ENCODE measurements at places on chromosomes 6 and 20.

DNA sequence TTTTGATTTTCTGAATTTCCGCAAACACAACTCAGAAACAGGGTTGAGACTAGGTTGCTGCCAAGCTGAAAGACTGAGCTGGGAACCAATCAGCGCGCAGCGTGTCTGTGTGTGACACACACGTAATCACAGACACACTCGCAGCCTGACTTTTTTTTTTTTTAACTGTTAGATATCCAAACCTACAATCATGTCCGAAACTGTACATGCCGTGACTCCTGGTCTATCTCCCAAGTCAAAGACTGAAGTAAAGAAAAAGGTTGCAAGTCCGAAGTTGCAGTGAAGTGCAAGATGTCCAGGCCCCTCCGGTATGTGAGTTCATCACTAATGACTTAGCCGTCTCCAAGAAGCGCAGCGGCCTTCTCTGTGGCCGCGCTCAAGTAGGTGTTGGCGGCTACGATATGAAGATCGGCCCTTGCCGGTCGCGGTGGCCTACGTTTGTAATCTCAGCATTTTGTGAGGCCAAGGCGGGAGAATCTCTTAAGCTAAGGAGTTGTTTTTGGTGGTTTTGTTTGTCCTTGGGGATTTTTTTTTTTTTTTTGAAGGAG, 108.2 kb downstream of the HFE start:
- DNase-seq: peak; percentile 79

- DNase-seq: no peak
These were observed 263.5 kb downstream of the CENPW start for GRCh38 chr6:126603410-126603809.

- DNase-seq: no peak
These were observed 140.7 kb downstream of the ESR1 start for GRCh38 chr6:151948002-151948743.

DNA sequence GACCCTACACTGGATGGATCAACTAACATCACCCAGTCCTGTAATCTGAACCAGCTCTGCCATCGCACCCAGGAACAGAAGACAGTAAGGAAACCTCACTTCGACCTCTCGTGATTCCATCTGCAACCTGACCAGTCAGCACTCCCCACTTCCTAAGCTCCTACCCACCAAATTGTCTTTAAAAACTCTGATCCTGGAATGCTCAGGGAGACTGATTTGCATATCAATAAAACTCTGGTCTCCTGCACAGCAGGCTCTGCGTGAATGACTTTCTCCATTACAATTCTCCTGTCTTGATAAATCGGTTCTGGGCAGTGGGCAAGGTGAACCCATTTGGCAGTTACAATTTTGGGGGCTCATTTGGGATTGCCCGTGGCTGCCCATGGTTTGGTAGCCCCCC, 18.3 kb upstream of the AGPAT4 start:
- DNase-seq: no peak

DNA sequence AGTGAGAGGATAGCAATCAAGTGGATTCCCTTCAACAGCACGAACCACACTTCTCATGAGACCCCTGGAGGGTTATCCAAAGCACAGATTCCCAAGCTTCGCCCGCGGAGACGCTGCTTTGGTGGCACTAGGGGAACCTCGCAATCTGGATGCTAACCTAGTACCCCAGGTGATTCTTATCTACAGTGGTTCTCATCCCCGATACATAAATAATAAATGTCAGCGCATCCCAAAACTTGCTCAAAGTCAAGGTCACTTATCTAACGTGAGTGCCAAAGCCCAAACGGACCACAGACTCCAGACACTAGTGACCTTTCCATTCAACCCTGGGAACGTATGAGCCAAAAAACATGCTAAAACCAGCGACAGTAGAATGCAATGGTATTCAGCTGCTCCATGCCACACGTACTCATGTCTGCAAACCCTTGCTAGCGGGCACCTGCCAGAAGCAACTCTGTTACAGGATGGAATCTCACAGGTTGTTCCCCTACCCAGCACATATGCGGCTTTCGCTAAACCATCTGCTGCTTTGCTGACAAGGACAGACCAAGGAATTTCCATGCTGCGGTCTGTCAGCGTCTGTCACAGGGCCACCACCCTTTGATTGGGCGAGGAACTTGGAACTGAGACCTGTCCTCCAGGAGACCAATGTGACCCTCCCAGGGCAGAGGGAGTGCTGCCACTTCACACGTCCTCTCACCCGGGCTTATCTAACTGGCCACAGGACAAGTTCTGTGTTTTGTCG, 16.8 kb downstream of the MYLK4 start:
- no peak for DNase-seq

GRCh38 chr6:37083243-37084138, 78.0 kb downstream of the FGD2 start:
- DNase-seq: no peak

DNA sequence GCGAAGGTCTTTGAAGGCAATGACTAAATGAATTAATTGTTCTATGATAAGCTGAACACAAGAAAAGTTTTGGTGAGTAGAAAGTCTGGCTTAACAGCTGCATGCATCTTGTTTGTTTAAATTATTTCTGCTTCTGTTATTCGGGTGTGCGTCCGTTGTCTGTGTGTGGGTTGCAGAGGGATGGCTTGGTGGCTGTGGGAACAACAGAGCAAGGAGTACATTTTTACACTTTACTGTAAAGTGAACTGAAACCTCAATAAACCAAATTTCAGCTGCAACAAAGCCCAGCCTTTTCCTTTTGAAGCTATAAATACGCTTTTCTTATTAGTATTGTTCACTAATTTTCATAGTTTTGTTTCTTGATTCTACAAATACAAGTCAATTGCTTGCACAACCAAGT, 3.5 kb upstream of the LAMP5 start:
- DNase-seq: no peak

GRCh38 chr20:3749689-3750531, 17.4 kb downstream of the HSPA12B start:
- peak; percentile 5 for DNase-seq

DNA sequence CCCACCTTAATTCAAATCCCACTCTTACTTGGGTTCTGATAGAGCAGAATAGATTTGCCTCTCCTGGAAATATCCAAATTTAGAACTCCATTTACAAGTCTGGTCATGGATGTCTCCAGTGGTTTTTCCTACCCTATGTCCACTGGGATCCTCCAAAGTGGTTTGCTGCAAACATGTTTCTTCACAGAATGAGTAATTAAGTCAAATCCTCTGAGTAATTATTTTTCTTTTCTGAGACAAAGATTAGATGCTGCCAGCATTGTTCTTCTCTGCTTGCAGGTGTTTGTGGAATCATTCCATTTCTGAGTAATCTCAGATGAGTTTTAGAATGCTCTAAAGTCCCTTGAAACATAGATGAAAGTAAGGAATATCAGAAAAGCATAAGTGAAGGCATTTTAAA, 21.9 kb downstream of the DTD1 start:
- DNase-seq: no peak

DNA sequence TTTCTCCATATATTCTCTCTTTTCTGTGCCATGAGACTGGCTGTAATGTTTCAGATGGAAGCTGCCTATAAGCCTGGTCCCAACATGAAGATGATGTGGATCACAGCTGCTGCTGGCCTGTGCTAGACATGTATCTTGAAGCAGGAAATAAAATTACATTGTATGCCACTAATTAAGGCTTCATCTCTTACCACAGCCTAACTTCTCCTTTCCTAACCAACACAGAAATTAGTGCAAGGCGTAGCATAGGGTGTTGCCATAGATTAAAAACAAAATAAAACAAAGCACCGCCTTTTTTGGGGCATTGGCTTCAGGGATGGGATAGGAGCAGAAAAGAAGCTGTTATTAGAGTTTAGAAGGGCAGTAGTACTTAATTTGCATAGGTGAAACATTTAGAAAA, 4.7 kb upstream of the SLC17A4 start:
- no peak for DNase-seq

- no peak for DNase-seq
These were observed 18.0 kb upstream of the TBC1D22B start for GRCh38 chr6:37239526-37239925.

- no peak for DNase-seq
These were observed 33.9 kb downstream of the CYP39A1 start for GRCh38 chr6:46618726-46619125.

GRCh38 chr6:40285996-40286395, 301.2 kb downstream of the LRFN2 start:
- DNase-seq: no peak

- peak; percentile 49 for DNase-seq
These were observed 25.4 kb upstream of the HLA-E start for GRCh38 chr6:30463651-30464618.

DNA sequence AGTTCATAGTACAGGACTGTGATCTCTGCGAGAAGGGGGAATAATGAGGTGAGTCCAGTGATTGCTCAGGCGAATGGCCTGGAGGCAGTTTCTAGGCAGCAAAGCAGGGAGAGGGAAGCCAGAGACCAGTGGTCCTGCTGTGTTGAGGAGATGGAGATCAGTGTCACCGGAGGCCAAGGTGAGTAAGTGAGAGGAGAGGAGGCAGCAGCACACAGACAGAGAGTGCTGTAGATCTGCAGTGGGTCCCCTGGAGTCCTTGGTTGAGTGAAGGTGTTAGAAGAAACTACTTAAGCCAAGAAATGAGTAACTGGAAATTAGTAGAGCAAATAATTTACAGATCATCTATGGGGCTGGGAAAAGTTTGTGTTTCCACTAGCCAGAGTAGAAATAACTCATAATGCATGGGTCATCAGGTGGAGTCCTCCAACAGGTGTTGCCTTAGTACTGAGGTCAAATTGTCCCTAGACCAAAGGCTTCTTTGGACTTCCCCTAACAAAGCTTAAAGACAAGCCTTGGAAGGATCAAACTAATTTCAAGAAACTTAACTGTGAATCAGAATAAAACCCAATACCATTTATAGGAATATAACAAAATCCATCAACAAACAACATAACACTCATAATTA, 13.6 kb downstream of the HEBP2 start:
- no peak for DNase-seq

DNA sequence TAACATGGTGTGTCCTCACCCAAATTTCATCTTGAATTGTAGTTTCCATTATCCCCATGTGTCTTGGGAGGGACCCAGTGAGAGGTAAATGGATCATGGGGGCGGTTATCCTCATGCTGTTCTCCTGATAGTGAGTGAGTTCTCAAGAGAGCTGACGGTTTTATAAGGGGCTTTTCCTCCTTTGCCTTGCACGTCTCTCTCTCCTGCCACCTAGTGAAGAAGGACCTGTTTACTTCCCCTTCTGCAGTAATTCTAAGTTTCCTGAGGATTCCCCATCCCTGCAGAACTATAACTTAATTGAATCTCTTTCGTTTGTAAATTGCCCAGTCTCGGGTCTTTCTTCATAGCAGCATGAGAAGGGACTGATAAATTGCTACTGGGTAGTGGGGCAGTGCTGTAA, 789.3 kb downstream of the FRK start:
- DNase-seq: no peak

DNA sequence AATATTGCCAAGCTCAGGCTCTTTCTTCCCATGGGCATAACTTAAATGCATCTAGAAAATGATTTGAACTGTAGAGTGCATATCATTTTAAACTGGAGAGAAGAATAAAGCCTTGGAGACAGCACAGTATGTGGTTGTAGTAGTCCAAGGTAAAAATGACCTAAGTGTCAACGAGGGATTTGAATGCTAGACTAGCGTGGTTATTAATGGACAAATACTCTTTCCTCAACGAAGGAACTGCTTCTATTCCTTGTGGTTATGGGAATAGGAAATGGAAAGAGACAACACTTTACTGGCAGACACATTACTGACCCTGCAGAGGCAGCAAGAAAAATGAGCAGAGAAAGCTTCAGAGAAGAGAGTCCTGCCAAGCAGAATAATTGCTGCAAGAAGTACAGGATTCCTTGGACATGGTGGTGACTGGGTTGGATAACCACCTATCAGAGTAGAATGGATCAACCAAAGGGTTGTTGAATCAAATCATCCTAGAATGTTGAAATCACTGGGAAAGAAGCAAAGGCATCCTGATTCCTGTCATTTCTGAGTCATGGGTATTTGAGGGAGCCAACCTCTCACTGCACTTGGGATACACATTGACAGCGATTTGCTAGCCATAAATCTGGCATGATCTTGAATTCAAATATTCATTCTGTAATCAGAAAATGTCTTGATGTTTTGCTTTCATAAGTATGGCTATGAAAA, 258.1 kb upstream of the EPHA7 start:
- no peak for DNase-seq

DNA sequence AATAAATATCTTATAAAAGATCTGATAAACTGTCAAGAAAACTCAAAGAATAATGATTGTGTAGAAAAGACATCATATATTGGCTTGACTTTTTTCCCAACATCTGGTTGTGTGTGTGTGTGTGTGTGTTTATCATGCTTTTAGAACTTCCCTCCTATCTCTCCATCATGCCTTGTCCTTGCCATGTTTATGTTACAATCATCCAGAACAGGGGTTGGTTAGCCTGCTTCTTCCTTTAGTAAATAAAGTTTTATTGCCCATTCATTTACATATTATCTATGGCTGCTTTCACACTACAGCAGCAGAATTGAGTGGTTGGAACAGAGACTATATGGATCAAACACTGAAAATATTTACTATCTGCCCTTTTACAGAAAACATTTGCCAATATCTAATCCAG, 52.8 kb upstream of the RIPOR2 start:
- DNase-seq: no peak

DNA sequence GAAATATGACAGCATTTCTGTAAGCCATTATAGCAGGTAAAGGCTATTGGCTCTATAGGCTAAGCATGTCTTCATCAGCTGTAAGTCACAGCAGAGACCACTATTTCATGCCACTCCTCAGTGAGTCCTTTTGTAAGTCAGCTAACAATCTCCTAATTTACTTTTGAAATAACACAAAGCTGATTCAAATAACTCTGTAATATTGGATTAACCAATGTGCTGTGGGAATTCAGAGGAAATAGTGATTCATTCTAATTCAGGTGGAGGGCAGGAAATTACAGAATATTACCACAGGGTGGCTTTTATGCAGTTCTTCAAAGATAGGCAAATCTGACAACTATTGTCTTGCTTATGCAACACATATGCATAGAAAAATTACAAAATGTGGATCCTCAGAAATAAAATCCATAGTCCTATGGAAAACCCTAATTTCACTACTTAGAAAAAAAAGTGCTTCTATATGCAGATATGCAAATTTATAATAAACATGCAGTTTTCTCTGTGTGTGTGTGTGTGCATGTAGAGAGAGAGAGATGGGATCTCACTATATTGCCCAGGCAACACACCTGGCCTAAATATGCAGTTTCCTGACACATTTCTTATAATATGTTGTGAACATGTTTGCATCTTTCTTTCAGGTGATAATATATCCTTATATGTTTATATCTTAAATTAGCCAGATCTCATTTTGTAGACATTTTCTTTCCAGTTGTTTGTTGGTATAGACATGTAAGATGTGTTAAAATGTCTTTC, 4.8 kb upstream of the SMIM28 start:
- DNase-seq: no peak

DNA sequence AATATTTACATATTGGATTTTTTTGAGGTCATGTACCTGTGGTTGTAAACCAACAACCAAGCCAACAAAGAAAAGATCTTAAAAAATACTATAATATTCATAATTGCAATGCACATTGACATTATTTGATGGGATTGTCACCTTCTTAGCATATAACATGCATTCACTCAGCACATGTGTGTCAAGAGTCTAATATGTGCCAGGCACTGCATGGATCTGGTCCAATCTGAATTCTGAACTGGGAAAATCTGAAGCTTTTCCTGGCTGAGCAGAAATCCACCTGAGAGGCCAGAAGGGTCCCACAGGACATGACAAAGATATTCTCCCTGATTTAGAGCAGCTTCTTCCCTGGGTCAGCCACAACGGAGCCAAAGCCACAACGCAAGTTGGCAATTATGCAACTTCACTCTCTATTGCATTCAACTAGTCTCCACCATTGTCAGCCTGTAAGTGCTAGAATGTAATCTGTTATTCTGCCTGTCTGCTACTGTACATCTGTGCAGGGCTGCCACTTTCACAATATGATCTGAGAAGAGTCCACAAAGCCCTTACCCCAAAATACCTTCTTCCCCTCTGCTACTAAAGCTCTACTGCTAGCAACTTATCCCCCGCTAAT, 17.0 kb upstream of the DDO start:
- no peak for DNase-seq

Measured in stimulated activated naive CD4-positive, alpha-beta T cell treated with Interleukin-2 at 50 U/mL for 16 hours (primary cell).